Muscle of leg (tissue), 16 donors: ENCODE measurements at places on chromosomes 2 and 18. TPM values are rescaled to one million over a fixed set of nuclear protein-coding genes. Genes with fewer than 3 reads are reported as not detected.
A peak's percentile ranks its signal among the peaks of the same experiment; 100 is the strongest.

Gene SAG
- total RNA-seq: 0.18 TPM

GRCh38 chr2:20999906-21000645 is 43.8 kb downstream of the APOB start:
- H3K4me3 ChIP-seq: no peak overlapping the region
- H3K27me3 ChIP-seq: peaks cover 2% of the 10 kb centered on the region
- peak; percentile 55 for DNase-seq

DNA sequence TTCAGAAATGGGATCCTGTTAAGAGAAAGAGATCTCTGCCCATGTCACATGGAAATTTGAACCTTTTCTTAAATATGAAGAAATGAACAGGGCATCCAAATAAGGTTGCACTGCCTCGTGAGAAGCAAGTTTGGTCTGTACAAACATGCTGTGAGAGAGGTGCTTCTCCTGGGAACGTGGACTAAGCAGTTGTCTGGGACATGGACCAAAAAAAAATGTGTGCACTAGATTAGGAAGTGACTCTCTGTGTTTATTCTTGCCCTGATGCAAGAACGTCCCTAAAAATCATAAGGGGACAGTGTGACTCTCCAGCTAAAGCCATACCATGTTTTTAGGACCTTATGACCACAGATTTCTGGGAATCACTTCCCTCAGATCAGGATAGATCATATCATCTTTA is 23.7 kb upstream of the GCG start:
- H3K4me3 ChIP-seq: no peak overlapping the region
- peaks cover 3% of the 10 kb centered on the region for H3K4me1 ChIP-seq
- no peaks in the 10 kb centered on the region for H3K27me3 ChIP-seq
- H3K36me3 ChIP-seq: peaks cover 7% of the 10 kb centered on the region
- peak overlapping the region; percentile 9 for H3K27ac ChIP-seq

DNA sequence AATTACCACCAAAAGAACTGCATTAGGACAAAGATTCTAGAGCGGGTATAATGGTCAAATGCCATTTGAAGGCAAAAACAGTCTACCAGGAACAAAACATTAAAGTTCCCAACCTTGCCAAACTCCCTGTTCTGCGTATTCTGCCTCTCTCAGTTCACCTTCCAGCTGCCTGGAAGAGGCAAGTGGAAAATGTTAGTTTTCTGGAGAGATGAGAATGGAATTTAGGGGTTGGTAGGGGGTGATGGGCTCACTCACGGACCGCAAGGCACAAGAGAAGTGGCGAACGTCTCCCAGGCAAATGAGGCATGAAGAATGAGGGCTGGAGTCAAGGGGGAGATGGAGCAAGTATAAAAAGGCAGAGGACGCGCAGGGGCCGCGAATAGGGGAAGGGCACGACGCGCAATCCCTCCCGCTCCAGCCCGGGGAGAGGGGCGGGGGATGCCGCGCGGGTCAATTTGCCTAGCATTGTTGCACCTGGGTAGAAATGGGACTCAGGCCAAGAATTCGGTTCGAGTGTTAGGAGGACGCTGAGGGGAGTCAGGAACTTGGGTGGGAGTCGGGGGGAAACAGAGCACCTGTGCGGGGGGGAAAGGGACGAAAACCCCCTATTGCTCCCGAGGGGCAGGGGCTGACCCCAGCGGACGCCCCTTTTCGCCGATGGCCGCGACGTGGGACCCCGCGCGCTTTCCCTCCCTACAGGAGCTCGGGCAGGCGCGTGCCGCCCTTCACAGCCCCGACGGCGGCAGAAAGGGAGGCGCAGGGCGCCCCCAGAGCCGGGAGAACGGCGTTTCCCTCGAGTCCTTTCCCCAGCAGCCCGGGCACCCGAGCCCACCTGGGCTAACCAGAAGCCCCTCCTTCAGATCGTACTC is 573 bp downstream of the PAIP2B start:
- peak overlapping the region; percentile 90 for H3K4me3 ChIP-seq
- no peaks in the 10 kb centered on the region for H3K27me3 ChIP-seq
- H3K4me1 ChIP-seq: peaks cover 9% of the 10 kb centered on the region
- peak; percentile 81 for DNase-seq
- peak overlapping the region; percentile 87 for H3K27ac ChIP-seq

DNA sequence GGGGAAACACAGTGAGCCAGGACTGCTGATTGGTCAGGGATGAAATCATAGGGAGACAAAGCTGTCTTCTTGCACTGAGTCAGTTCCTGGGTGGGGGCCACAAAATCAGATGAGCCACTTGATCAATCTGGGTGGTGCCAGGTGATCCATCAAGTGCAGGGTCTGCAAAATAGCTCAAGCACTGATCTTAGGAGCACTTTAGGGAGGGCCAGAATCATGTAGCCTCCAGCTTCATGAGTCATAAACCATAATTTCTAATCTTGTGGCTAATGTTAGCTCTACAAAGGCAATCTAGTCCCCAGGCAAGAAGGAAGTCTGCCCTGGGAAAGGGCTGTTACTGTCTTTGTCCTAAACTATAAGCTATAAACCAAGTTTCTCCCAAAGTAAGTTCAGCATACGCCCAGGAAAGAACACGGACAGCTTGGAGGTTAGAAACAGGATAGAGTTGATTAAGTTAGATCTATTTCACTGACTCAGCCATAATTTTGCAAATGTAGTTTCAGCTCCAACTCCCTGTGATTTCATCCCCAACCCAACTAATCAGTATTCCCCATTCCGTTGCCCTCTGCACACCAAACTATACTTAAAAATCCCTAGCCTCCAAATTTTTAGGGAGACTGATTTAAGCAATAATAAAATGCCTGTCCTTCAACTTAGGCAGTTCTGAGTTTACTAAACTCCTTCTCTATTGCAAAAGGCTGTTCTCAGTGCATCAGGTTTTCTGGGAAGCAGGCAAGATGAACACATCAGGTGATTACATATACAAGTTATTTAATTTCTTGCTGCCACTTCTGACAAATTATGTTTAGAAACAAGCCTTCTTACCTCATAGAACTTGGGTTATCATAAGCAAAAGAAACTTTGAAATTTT is 226.9 kb upstream of the SPOPL start:
- no peak overlapping the region for H3K27ac ChIP-seq
- no peak overlapping the region for H3K4me3 ChIP-seq
- H3K36me3 ChIP-seq: no peaks in the 10 kb centered on the region
- H3K27me3 ChIP-seq: no peaks in the 10 kb centered on the region
- DNase-seq: no peak

GRCh38 chr2:145321344-145321743 is 801.4 kb upstream of the ZEB2 start:
- no peaks in the 10 kb centered on the region for H3K36me3 ChIP-seq
- DNase-seq: no peak
- no peak overlapping the region for H3K4me3 ChIP-seq
- no peak overlapping the region for H3K27ac ChIP-seq

DNA sequence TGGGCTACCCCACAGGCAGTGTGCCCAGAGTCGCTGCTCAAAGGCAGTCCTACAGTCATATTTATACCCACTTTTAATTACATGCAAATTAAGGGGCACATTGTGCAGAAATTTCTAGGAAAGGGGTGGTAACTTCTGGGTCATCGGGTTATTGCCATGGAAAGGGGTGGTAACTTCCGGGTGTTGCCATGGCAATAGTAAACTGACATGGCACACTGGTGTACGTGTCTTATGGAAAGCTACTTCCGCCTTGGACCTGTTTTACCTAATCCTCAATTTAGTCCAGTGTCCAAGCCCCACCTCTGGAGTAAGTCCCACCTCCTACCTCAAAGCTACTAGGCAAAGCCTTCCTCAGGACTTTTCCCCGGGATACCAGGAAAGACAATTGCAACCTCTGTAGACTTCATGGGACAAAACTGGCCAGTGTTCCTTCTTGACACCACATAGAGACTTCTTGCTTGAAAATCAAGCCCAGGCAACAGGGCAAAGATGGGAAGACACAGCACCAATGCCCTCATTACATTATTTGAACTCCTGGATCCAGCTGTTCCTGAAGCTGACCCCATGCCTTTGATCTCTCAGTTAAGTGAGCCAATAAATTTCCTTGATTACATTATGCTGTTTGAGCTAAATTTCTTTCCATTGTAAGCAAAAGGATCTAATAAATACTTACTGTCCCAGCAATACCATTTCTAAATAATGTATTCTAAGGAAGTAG is 63.3 kb upstream of the AGAP1 start:
- peaks cover 17% of the 10 kb centered on the region for H3K4me1 ChIP-seq
- no peaks in the 10 kb centered on the region for H3K36me3 ChIP-seq

DNA sequence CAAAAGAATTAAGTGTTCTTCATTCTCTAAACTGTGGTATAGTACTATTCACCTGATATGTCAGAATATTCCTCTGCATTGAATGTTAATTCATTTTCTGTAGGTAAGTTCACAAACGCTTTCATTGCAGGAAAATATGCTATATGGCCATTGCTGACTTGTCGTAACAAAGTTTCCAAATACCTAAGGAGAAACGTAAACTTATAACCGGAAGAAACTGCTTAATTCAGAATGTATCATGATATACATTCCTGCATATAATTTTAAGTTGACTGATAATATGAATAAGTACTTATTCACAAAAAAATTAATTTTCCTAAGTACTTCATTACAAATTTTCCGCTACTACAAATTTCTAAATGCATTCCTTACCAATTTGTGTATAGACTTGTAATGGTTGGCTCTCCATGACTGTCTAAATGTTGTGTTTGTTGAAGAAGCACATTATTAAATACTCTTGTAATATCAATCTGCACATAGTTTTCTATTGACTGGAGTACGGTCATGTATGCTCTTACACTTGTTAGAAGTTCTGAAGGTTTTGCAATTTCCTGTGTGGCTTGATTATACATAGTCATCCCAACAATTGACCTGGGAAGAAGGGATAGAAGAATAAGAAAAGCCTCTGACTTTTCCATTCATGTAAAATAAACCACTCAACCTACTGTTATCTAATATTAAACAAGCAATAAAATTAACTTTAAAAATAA is 85.4 kb downstream of the NCKAP1 start:
- H3K36me3 ChIP-seq: peaks cover 15% of the 10 kb centered on the region
- no peak overlapping the region for H3K27ac ChIP-seq
- no peaks in the 10 kb centered on the region for H3K27me3 ChIP-seq
- no peaks in the 10 kb centered on the region for H3K4me1 ChIP-seq

Gene KCNG2
- 0.44 TPM for total RNA-seq

Gene SESTD1
- 21.8 TPM for total RNA-seq

Gene UGT1A5
- total RNA-seq: not detected

Gene AKAIN1
- 0.18 TPM for total RNA-seq

Gene UGT1A3
- not detected for total RNA-seq

Gene PJVK
- total RNA-seq: 3.8 TPM

DNA sequence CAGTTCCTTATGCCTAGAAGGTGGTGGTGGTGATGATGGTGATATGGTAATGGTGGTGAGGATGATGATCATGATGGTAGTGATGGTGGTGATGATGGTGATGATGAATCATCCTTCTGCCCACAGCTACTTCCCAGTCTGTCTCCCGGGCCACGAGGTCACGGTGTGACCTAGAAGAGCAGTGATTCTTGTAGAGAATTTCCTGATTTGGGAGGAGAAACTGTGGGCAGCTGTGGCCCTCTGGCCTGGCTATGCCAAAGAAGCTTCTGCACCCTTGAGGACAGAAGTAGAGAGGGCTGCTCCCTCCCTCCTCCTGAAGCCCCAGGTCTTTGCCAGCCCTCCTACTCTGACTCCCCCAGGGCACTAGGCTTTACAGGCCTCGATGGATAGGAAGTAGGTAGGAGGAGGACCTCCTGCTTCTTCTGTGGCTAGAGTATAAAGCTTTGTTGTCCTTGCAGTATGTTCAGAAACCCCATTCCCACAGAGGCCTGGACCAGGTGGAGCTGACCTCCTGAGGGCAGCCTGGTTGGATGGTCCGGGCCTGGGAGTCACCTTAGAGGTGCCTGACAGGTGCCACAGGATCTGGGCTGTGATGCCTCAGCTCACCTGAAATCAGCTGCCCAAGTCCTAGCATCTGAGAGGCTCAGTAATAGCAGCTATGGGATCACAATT is 57.9 kb upstream of the EPAS1 start:
- no peaks in the 10 kb centered on the region for H3K4me1 ChIP-seq
- H3K27ac ChIP-seq: no peak overlapping the region
- no peaks in the 10 kb centered on the region for H3K27me3 ChIP-seq

- DNase-seq: no peak
- no peak overlapping the region for H3K27ac ChIP-seq
- peaks cover 2% of the 10 kb centered on the region for H3K4me1 ChIP-seq
Measured at GRCh38 chr2:143533846-143534245, 404.6 kb downstream of the ARHGAP15 start.

- H3K4me1 ChIP-seq: peaks cover 47% of the 10 kb centered on the region
- peaks cover 31% of the 10 kb centered on the region for H3K27me3 ChIP-seq
- no peak overlapping the region for H3K27ac ChIP-seq
- H3K36me3 ChIP-seq: no peaks in the 10 kb centered on the region
- DNase-seq: no peak
- H3K4me3 ChIP-seq: no peak overlapping the region
Measured at GRCh38 chr2:120743657-120744056, 8.0 kb downstream of the GLI2 start.

Gene NPHP1
- total RNA-seq: 6.9 TPM

DNA sequence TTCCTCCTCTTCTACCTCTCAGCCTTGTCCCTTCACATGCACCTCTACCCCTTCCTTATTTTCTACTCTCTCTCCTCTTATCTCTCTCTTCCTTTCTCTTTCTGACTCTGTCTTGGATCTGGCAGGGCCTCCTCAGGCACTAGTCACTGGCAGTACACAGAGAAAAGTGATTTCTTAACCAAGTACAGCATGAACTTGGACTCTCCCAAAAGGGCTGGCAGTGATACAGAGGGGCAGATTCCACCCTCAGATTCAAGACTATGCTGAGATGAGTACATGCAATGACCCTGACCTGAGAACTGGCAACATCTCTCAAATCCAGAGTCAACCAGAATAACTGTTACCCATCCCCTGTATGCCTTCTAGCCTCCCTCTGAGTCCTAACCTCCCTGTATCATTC is 4.3 kb downstream of the AOX1 start:
- H3K36me3 ChIP-seq: no peaks in the 10 kb centered on the region
- DNase-seq: no peak
- H3K27me3 ChIP-seq: peaks cover 9% of the 10 kb centered on the region
- peaks cover 10% of the 10 kb centered on the region for H3K4me1 ChIP-seq
- no peak overlapping the region for H3K27ac ChIP-seq

Gene SIX2
- 3.3 TPM for total RNA-seq

DNA sequence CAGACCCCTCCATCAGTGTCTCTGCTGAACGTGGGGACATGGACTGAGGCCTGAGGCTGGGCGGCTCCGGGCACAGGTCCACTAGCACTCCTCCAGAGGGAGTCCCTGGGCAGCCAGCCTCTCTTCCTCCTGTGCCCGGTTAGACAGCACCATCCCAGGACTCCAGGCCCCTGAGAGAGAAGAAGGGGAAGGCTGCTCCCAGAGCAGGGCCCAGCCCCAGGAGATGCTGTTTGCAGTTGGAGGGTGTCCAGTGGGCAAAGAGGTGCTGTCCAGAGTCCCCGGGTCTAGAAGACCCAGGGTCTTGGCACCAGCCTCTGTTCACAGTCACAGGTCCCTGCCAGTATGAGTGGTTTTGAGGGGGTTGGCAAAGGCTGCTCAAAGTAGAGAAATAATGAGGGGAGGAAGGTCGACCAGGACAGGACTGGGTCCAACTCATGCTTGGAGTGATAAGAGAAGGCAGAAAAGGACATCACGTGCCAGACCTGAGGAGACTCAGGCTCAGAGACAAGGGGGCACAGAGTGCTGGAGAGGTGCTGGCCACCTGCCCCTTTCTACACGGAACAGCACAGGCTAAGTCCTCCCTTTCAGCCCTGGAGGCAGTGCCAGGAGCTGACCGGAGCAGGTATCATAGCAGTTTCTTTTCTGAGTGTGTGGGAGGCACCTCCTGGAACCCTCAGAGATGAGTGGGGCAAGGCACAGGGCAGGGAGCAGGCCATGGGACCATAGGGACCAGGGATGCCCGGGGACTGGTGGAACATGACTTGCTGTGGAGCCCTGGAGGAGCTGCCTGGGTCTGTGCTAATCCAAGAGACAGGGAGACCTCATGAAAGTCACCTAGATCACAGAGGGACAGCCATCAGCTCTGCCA is 21.1 kb downstream of the CRACDL start:
- DNase-seq: no peak
- peaks cover 48% of the 10 kb centered on the region for H3K4me1 ChIP-seq
